ENCODE measurements at places on chromosomes 7 and 10.
A peak's percentile ranks its signal among the peaks of the same experiment; 100 is the strongest.

GRCh38 chr7:5596046-5596895 lies 172.6 kb upstream of the TNRC18 start:
- peak; percentile 96 for DNase-seq

DNA sequence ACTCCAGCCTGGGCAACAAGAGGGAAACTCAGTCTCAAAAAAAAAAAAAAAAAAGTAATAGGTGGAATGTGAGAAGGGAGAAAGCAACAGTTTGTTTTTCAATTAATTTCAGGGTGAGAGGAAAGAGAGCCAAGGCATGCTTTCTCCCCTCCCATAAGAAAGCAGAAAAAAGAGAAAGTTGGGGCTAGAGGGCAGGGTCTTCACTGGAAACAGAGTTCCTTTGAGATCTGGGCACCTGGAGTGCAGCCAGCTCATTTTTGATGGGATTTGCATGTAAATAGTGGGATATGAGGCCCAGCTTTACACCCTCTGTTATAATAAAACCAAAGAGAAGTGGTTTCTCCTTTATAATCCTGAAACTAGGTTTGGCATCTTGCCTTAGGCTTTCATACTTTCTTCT lies 13.8 kb upstream of the STOX1 start:
- no peak for DNase-seq

DNA sequence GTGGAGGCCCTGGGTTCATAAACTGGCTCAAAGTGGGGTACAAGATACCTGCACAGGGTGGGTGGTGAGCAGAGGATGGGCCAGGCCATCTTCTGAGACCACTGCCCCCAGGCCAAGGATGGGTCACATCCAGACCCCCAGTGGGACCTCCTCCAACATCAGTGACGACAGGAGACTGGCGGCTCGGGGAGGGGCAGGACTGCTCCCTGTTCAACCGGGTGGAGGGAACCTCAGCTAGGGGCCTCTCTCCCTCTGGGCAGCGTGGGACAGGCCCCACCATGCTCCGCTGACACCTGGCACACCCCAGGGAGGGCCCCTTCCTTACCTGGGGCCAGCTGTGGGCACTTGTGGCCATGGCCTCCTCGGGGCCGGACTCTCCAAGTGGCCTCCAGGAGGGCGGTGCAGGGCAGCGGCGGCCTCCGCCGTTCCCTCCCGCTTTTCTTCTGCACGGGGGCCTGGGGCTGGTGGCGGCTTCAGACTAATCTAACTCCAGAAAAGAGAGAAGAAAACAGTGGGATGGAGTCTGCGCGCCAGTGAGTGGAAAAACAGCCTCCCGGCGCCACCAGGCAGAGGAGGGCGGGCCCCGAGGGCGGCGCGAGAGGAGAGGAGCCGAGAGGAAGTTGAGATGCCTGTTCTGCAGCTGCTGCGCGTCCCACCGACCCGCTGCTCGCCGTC lies at the start of gene CALHM2:
TSS of gene CALHM2 (minus strand) at position 540 of the 675 bp plus-strand sequence. CDS start 2,429 bp downstream, outside the sequence.
- DNase-seq = peak; percentile 54

- DNase-seq = no peak
Measured at GRCh38 chr7:123972045-123972444, 47.0 kb downstream of the SPAM1 start.

GRCh38 chr7:112172870-112173567 lies 33.2 kb downstream of the DOCK4 start:
- no peak for DNase-seq

DNA sequence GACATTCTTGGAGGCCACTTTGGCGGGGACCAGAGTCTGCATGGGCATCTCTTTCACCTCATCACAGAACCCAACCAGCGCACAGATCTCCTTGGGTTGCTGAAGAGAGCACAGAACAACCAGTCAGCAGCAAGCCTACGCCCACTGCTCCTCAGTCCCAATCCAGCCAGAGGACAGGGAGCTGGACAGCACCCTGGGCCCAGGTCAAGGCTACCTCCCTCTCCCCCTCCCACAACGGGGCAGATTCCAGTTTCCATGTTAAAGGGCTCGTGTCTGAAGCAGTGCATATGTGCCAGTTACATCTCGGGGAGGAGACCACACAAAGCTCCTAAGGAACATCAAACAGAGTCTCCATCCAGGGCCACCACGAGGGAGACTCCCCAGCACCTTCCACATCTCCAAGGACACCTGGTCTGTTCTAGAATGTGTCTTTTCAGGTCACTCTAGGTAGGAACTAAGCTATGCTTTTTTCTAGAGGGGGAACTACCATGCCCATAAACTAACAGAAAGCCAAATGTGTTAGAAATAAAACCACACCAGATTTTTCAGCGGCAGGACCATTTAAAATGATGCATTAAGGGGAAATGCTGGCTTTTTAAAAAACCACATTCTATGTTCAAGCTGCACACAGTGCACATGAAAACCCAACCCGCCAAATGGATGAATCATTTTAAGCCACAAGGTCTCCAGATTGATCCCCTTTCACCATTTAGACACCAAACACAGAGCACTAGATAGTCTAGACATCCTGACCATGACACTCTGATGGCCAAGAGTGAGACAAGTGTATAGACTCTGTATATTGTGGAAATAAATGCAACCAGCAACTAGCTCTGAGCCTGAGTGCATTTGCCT lies 28.9 kb downstream of the PSAP start:
- DNase-seq = no peak

GRCh38 chr7:111821046-111821445 lies 258.8 kb upstream of the IMMP2L start:
- DNase-seq = no peak

GRCh38 chr7:39608278-39608677 lies 15.1 kb upstream of the RALA start:
- no peak for DNase-seq

GRCh38 chr7:100488333-100489095 lies 4.8 kb downstream of the NYAP1 start:
- no peak for DNase-seq

DNA sequence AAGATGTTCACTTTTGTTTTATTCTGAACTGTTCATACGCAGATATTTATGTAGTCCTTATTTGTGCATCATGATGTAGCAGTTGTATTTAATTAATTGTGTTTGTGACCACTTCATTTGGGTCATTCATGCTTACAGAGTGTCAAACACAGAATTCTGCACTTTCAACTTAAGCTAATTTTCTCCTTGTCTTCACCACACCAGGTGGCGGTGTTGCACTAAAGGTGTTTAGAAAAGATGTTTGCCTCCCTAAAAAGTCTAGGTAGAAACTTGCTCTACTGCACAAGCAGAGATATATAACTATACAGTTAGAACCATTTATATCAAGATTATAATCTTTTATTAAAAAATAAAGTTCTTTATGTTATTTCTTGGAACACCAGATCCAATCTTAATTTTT lies 1.3 kb upstream of the TAS2R38 start:
- peak; percentile 64 for DNase-seq

DNA sequence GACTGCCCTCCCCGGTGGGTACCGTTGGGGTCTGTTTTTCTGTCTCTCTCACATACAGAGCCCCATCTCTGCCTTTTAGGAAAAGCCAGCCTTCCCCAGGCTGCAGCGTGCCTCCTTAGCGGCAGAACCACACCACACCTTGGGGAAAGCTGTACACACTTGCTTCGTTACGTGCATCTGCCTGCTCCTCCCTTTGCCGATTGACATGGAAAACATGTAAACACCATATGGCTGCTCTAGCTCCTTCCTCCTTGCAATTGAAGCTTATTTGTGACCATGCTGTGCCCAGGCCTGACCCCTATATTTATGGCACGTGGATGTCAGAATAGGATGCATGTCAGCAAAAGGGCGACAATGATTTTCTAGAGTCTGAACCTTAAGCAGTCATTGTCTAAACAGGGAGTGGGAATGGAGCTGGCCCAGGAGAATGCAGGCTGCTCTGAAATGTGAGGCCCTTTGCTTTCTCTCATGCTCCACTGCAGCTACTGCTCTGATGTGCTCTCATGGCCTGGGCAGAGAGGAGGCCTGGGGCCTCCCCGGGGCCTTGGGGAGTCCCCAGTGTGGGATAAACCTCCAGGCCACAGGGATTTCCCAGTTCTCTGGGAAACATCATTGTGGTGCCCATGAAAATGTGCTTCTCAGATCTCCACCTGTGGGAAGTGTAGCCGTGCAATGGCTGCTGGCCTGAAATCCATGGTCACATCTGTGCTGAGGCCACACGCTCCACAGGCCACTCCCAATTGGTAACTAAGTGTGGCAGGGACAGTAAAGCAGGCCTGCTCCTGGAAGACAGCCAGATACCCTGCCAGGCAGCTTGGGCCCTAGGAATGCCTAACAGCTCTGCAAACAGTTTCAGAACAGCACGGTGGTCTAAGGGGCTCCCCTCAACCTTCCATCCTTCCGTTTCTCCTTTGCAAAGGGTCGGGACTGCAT lies 18.6 kb downstream of the PDE6C start:
- DNase-seq = no peak
